Muscle of leg (tissue), 16 donors: ENCODE measurements at places on chromosomes 6 and 20. TPM values are rescaled to one million over a fixed set of nuclear protein-coding genes. Genes with fewer than 3 reads are reported as not detected.

SERPINB6 gene
- total RNA-seq, result 55.3 TPM

BTNL2 gene
- not detected for total RNA-seq

TP53TG5 gene
- not detected for total RNA-seq

FAM217A gene
- total RNA-seq, result not detected

CLPSL2 gene
- not detected for total RNA-seq

C20orf96 gene
- 2.9 TPM for total RNA-seq

HTR1B gene
- total RNA-seq, result 0.04 TPM
